ENCODE measurements at places on chromosomes 4 and X. TPM values are rescaled to one million over a fixed set of nuclear protein-coding genes. Genes with fewer than 3 reads are reported as not detected.

TNIP3 gene
- 0.16 TPM for total RNA-seq

SLC10A4 gene
- not detected for total RNA-seq

GRCh38 chrX:116930311-116930710 is 467.5 kb upstream of the CT83 start:
- no peak for DNase-seq

HS3ST1 gene
- total RNA-seq: not detected

RBM47 gene
- total RNA-seq: not detected

GRCh38 chr4:127538016-127538415 is 94.7 kb upstream of the INTU start:
- no peak for DNase-seq
